Peyer's patch (tissue), 4 donors: ENCODE measurements at places on chromosomes 11 and 22.

GRCh38 chr11:117182551-117182935 lies 4.0 kb downstream of the SIDT2 start:
- no peak overlapping the region for H3K4me3 ChIP-seq

GRCh38 chr11:70319396-70320076 lies 49.0 kb downstream of the PPFIA1 start:
- H3K4me3 ChIP-seq: no peak overlapping the region
- DNase-seq: no peak
- H3K27me3 ChIP-seq: no peaks in the 10 kb centered on the region

DNA sequence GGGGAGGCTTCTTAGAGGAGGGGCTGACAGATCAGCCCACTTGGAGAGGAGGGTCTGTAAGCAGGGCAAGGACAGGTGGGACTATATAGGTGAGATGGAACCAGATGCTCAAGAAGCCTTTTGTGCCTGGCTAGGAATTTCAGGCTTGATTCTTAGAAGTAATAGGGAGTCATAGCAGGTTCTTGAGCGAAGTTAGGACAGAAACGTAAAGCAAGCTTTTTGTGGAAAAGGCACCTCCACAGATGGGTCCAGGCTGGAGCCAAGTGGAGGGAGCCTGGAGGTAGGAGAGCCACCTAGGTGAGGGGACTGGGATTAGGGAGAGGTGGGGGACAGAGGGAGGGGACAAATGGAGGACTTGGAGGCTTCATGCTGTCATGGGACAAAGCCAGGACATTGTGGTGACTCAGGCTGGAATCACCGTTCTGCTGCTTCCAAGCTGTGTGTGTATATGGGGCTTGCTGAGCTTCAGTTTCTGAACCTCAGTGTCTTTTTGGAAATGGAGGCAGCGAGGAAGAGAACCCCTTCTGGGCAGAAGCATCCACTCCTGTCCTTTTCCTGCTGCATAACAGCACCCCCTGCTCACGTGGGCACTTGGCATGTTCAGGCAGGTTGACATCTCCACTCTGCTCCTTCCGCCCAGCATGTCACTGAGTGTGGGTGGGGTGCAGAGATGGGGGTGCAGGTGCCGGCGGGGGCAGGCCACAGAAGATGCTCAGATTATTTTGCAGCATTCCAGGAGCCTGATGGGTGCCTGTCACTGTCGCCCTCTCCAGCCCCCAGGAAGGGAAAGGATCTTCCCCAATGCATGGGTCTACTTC lies 58.0 kb downstream of the MCM5 start:
- H3K27me3 ChIP-seq: no peaks in the 10 kb centered on the region
- H3K36me3 ChIP-seq: no peaks in the 10 kb centered on the region
- H3K27ac ChIP-seq: no peak overlapping the region

DNA sequence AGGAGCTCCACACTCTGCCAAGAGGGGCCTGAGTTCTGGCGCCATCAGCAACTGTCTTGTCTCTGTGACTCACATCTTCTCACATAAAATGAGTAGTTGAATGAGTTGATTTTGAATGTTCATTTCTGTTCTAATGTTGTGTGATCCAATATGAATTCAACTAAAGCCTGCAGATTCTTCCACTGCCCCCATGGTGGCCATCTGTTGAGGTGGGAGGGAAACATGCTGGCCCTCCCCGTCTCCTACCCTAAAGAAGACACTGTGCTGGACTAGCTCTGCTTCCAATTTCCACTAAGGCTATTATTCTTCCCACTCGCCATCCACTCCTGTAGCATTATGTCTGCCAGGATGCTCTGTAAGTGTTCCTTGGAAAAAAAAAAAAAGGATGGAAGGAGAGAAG lies 555.6 kb upstream of the LARGE1 start:
- no peaks in the 10 kb centered on the region for H3K36me3 ChIP-seq
- no peaks in the 10 kb centered on the region for H3K4me1 ChIP-seq
- no peak overlapping the region for H3K4me3 ChIP-seq
- no peak overlapping the region for H3K27ac ChIP-seq

- H3K4me1 ChIP-seq: no peaks in the 10 kb centered on the region
- no peak overlapping the region for H3K4me3 ChIP-seq
- no peaks in the 10 kb centered on the region for H3K36me3 ChIP-seq
- no peak overlapping the region for H3K27ac ChIP-seq
- no peak for DNase-seq
These were observed 84.1 kb downstream of the TNRC6B start for GRCh38 chr22:40261783-40262182.

- no peak overlapping the region for H3K27ac ChIP-seq
- H3K4me3 ChIP-seq: no peak overlapping the region
- no peaks in the 10 kb centered on the region for H3K36me3 ChIP-seq
- H3K27me3 ChIP-seq: no peaks in the 10 kb centered on the region
These were observed 22.9 kb downstream of the GUCD1 start for GRCh38 chr22:24532075-24532474.

DNA sequence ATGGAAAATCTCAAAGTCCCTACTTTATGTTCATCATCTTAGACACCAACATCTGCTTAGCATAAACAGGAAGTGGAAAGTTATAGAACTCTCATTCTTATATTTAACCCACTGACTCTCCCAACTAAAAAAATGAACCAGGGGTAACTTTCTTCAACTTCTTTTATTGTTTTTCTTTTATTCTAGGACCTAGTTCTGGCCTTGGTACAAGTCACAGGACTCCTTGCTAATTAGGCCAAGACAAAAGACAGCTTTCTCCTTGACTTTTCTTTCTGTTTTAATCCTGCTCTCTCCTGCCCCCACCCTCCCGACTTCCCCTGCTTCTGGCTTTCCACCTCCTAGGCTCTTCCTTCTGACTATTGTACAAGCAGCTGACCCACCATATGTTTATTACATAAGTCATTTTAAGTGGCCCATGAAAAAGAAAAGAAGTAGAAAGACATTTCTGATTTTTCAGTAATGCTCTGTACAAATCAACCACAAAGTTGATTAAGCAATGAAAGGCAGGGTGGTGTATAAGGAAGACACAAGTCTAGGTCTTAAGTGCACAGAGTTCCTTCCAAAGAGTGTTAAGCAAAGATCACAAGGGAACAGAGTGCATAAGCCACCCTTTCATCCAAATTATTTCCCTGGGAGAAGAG lies 18.3 kb downstream of the JAML start:
- no peak for DNase-seq
- no peak overlapping the region for H3K4me3 ChIP-seq
- H3K4me1 ChIP-seq: no peaks in the 10 kb centered on the region
- no peaks in the 10 kb centered on the region for H3K36me3 ChIP-seq
- no peaks in the 10 kb centered on the region for H3K27me3 ChIP-seq

DNA sequence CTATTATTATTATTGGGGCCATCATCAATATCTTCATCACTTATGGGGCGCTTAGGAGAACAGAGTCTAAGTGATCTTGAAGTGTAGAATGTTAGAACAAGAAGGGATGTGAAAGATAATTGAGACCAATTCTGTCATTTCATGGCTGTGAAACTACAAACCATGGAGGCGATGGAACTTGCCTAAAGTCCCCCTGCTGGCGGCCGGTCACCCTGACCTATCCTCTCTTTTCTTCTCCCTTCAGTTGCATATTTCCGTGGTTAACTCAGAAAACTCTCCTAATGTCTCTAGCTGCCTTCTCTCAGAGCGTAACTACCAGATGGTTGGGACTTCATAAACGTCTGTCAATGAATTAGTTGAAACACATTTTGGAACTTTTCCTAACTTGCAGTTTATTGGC lies 6.6 kb upstream of the OR4B1 start:
- no peaks in the 10 kb centered on the region for H3K36me3 ChIP-seq
- H3K27me3 ChIP-seq: no peaks in the 10 kb centered on the region
- no peak overlapping the region for H3K27ac ChIP-seq
- H3K4me3 ChIP-seq: no peak overlapping the region

GRCh38 chr11:56876621-56877275 lies 112.0 kb upstream of the OR5AK2 start:
- H3K36me3 ChIP-seq: no peaks in the 10 kb centered on the region
- no peaks in the 10 kb centered on the region for H3K27me3 ChIP-seq
- no peaks in the 10 kb centered on the region for H3K4me1 ChIP-seq
- no peak for DNase-seq
- H3K4me3 ChIP-seq: no peak overlapping the region

GRCh38 chr11:126662035-126662790 lies 306.7 kb downstream of the ST3GAL4 start:
- H3K27ac ChIP-seq: no peak overlapping the region
- H3K27me3 ChIP-seq: no peaks in the 10 kb centered on the region
- no peaks in the 10 kb centered on the region for H3K36me3 ChIP-seq
- H3K4me3 ChIP-seq: no peak overlapping the region
- DNase-seq: no peak
- H3K4me1 ChIP-seq: no peaks in the 10 kb centered on the region

GRCh38 chr22:25027043-25027906 lies 74.8 kb downstream of the KIAA1671 start:
- H3K27ac ChIP-seq: peak overlapping the region; percentile 37
- peak; percentile 70 for DNase-seq
- no peaks in the 10 kb centered on the region for H3K4me1 ChIP-seq
- no peaks in the 10 kb centered on the region for H3K36me3 ChIP-seq
- H3K27me3 ChIP-seq: no peaks in the 10 kb centered on the region

DNA sequence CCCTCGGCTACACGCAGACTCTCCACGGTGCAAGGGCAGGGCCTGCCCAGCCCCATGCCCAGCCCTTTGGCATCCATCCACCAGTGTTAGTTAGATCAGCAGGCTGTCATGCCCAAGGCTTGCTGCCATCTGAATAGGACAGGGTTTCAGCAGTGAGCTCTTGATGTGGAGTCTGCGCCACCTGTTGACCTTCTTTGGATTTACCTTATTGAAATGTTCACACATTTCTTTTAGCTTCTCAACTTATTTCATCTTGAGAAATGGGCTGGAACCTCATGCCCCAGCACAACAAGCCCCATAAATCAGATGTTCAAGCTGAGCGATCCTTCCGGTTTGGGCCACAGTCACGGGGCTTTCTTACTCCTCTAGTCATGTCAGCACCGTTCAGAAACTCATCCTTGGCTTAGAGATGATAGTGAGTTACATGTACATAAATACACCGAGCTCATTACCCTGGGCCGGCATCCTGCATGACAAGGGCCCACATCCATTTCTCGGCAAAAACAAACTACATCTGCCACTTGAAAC lies 61.7 kb downstream of the PARVB start:
- DNase-seq: no peak
- no peaks in the 10 kb centered on the region for H3K27me3 ChIP-seq
- no peaks in the 10 kb centered on the region for H3K36me3 ChIP-seq
- H3K27ac ChIP-seq: no peak overlapping the region
- H3K4me1 ChIP-seq: no peaks in the 10 kb centered on the region

GRCh38 chr22:32991353-32992101 lies 66.7 kb downstream of the SYN3 start:
- H3K36me3 ChIP-seq: no peaks in the 10 kb centered on the region
- H3K27me3 ChIP-seq: no peaks in the 10 kb centered on the region
- no peak overlapping the region for H3K4me3 ChIP-seq
- no peak overlapping the region for H3K27ac ChIP-seq

DNA sequence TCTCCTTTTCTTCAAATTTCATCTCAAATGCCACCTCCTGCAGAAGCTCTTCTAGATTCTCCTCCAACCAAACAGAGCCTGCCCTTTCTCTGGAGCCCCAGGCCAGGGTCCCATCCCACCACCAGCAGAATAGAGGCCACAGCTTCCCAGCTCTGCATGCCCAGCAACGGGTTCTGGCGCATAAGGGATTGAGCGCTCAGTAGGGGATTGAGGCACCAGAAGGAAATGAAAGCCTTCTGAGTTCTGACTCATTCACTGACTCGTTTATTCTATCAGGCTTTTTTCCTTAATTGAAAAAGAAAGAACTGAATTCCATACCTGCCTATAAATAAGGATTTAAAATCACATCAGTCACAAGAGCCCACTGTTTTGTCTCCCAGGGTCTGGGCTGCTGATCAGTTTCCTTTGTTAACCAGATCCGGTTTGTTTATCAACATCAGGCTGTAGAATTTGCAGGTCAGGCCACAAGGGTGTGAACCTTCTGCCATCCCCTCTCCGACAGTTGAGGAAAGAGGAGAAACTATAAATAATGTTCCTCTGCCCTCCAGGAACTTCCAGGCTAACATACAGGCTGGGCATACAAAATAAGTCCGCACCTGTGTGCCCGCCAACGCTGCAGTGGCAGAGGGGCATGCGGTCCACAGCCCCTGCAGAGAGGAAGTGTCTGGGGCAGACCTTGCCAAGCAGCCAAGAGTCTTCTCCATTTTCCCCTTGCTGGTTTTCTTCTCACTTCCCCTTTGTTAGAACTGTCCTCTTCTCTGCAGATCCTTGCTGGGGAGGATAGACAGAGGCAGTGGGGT lies 63.5 kb upstream of the PRDM11 start:
- H3K27me3 ChIP-seq: no peaks in the 10 kb centered on the region
- H3K4me1 ChIP-seq: peaks cover 15% of the 10 kb centered on the region
- no peak overlapping the region for H3K27ac ChIP-seq
- no peak overlapping the region for H3K4me3 ChIP-seq
- no peaks in the 10 kb centered on the region for H3K36me3 ChIP-seq
- DNase-seq: no peak

- no peaks in the 10 kb centered on the region for H3K4me1 ChIP-seq
- no peak overlapping the region for H3K27ac ChIP-seq
These were observed 138.0 kb downstream of the FCHSD2 start for GRCh38 chr11:73004088-73004487.
